ENCODE measurements at places on chromosomes 3 and 15. TPM values are rescaled to one million over a fixed set of nuclear protein-coding genes. Genes with fewer than 3 reads are reported as not detected.

SNTN gene
- total RNA-seq = not detected

C3orf62 gene
- 0.71 TPM for total RNA-seq

TGM5 gene
- not detected for total RNA-seq

FOXL2NB gene
- total RNA-seq = 33.4 TPM

GP9 gene
- total RNA-seq = not detected

RGMA gene
- under 0.01 TPM for total RNA-seq

CCR8 gene
- total RNA-seq = not detected

CYP19A1 gene
- total RNA-seq = not detected

PRKCD gene
- 4.9 TPM for total RNA-seq

LRRC3B gene
- not detected for total RNA-seq

ZNF501 gene
- total RNA-seq = 3.5 TPM

INKA1 gene
- total RNA-seq = 2.5 TPM

C3orf49 gene
- total RNA-seq = not detected

HACL1 gene
- total RNA-seq = 20.7 TPM

FXR1 gene
- total RNA-seq = 118 TPM

ARPIN gene
- total RNA-seq = 9.7 TPM

CLRN1 gene
- total RNA-seq = not detected

SPATA12 gene
- total RNA-seq = not detected

SSUH2 gene
- total RNA-seq = not detected

PROK2 gene
- not detected for total RNA-seq

CCR9 gene
- not detected for total RNA-seq

TRAT1 gene
- total RNA-seq = not detected

PLXND1 gene
- 50.2 TPM for total RNA-seq

ZNF639 gene
- total RNA-seq = 38.6 TPM

FETUB gene
- not detected for total RNA-seq

CLDN1 gene
- 3.5 TPM for total RNA-seq

ATP8B4 gene
- 4.4 TPM for total RNA-seq

ITIH3 gene
- not detected for total RNA-seq

PARP15 gene
- total RNA-seq = not detected

HESX1 gene
- total RNA-seq = not detected

SCN11A gene
- total RNA-seq = not detected

HTR3E gene
- not detected for total RNA-seq

TTBK2 gene
- 3.9 TPM for total RNA-seq

ARL14 gene
- total RNA-seq = not detected

MKRN2OS gene
- total RNA-seq = not detected

EFCC1 gene
- total RNA-seq = not detected

LCMT2 gene
- total RNA-seq = 8.0 TPM

RTP4 gene
- 2.9 TPM for total RNA-seq

PLA2G4B gene
- total RNA-seq = 1.4 TPM

GOLGA8H gene
- 0.18 TPM for total RNA-seq

EHHADH gene
- total RNA-seq = 9.7 TPM

THBS1 gene
- total RNA-seq = 114 TPM

SERPINI2 gene
- not detected for total RNA-seq

CHRM5 gene
- not detected for total RNA-seq

IL12A gene
- 1.7 TPM for total RNA-seq

CCDC33 gene
- 1.6 TPM for total RNA-seq

CLEC3B gene
- 7.2 TPM for total RNA-seq

GHSR gene
- total RNA-seq = not detected

RLBP1 gene
- not detected for total RNA-seq

CASR gene
- not detected for total RNA-seq

CPLX3 gene
- total RNA-seq = not detected

TTC21A gene
- total RNA-seq = 6.0 TPM

WDR49 gene
- not detected for total RNA-seq

CRABP1 gene
- not detected for total RNA-seq

FEZF2 gene
- not detected for total RNA-seq

Measured in myometrial cell (primary cell).